Activated CD4-positive, alpha-beta T cell treated with anti-CD3 and anti-CD28 coated beads, Interleukin-2, amount 50 U/mL, for 48 hours (primary cell): ENCODE measurements at places on chromosomes 5 and 9.
A peak's percentile ranks its signal among the peaks of the same experiment; 100 is the strongest.

DNA sequence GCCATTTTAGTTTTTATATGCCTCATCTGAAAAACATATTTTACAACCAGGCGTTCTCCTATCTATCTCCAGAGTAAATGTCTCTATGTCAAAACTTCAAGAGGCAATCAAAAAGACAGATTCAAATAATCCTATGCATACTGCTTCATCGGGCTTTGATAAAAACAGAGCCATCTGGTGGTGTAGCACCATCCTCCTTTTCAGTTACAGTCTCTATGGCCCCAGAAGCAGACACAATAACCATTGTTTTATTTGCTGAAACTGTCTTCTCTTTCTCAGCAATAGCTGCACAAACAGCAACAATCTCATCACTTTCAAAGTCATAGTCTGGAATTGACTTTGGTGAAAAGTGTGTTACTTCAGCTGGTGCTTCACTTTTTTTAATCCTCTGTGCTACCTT is 36.3 kb downstream of the PTGER4 start:
- no peak for DNase-seq

- DNase-seq = no peak
Measured at GRCh38 chr9:16625811-16626210, 244.7 kb downstream of the BNC2 start.

DNA sequence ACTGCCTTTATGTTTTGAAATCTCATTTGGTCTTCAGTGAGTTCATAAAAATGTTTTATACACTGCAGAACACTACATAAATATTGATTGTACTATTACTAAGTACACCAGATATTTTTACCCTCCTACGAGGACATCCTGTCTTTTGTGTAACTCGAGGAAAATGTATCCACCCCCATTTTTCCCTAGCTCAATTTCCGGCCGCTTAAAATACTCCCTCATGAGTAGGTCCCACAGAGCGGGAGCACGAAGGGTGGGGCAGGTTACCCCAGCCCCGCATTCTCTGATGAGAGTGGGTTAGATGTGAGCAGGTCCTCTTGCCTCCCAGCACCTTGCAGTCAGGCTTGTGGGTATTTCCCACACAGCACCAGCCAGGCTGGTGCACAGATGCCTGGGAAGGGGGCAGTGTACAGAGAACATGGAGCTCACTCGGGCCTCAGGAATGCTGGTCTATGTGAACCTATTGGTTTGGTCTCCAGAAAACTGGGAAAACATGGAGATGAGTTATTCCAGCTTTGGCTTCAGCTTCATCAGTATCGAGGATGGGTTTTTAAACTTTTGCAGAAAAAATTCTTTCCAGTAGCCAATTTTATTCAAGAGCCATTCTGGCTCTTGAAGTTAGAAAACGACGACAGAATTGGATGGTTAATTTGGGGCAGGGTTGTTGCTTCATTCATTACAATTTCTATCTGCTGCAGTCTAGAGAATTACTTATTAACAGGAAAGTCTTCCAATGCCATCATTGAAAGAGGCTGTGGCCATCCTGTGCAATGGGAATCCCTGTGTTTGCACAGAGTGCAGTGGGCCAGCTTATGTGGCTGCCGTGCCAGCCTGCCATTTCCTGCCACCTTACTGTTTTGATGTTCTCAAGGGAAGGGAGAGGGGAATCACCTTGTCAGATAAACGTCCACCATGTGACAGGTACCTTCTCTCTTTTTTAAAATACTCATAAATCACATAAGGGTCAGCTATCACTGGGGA is 73.2 kb downstream of the WDR41 start:
- no peak for DNase-seq

GRCh38 chr5:77425420-77425819 is 66.7 kb downstream of the WDR41 start:
- DNase-seq = no peak

DNA sequence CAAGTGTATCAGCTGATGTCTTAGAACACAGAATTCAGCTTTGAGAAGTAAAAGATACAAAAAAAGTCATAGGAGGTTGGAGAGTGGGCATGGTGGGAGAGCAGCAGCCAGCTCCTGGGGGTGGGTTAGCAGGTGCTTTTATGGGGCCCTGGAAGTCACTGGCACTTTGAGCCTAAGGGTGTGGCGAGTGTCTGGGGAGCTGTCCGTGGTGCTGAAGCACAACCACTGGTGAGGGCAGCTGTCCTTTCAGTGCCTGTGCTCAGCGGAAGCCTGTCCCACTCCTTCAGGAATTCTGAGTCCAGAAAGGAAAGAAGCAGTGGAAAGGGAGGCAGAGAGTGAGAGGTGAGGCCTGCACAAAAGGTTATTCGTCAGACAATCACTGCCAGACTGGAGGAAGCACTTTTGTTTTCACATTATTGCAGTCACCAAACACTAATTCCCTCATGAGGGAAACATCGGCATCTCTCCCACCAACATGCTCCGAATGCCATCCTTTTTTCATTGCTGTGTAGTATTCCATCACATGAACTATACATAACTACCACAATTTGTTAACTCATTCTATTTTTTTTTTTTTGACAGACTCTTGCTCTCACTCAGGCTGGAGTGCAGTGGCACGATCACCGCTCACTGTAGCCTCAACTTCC is 59.4 kb upstream of the RAPGEF1 start:
- peak; percentile 70 for DNase-seq

- DNase-seq = no peak
Measured at GRCh38 chr5:851553-851952, 767 bp upstream of the ZDHHC11 start.

- DNase-seq = no peak
Measured at GRCh38 chr9:105065098-105066088, 137.4 kb upstream of the ABCA1 start.

GRCh38 chr9:33452828-33453271 is 5.5 kb upstream of the AQP3 start:
- DNase-seq = peak; percentile 76

- DNase-seq = no peak
Measured at GRCh38 chr5:157952374-157952685, 93.4 kb upstream of the CLINT1 start.

GRCh38 chr5:83554686-83555085 is 83.1 kb downstream of the VCAN start:
- no peak for DNase-seq

DNA sequence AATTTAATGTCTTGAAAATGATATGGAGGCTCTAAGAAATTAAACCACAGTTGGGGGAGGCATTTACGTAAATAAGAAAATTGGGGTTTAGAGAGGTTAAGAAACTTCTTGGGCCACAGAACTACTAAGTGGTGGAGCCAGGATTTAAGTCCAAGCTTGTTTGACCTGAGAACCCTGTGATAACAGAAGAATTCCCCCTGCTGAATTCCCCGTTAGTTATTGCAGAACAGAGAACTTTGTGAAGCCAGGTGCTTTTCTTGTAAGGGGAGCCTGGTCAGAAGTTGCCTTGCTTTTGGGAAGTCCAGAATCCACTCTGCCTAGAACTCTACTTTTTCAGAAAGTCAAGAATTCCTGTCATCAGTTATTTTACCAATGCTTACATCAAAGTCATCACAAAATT is 309.3 kb upstream of the SEMA6A start:
- DNase-seq = no peak

GRCh38 chr5:32646061-32646969 is 61.0 kb downstream of the SUB1 start:
- no peak for DNase-seq

- DNase-seq = no peak
Measured at GRCh38 chr9:15635752-15636151, 82.9 kb downstream of the CCDC171 start.

DNA sequence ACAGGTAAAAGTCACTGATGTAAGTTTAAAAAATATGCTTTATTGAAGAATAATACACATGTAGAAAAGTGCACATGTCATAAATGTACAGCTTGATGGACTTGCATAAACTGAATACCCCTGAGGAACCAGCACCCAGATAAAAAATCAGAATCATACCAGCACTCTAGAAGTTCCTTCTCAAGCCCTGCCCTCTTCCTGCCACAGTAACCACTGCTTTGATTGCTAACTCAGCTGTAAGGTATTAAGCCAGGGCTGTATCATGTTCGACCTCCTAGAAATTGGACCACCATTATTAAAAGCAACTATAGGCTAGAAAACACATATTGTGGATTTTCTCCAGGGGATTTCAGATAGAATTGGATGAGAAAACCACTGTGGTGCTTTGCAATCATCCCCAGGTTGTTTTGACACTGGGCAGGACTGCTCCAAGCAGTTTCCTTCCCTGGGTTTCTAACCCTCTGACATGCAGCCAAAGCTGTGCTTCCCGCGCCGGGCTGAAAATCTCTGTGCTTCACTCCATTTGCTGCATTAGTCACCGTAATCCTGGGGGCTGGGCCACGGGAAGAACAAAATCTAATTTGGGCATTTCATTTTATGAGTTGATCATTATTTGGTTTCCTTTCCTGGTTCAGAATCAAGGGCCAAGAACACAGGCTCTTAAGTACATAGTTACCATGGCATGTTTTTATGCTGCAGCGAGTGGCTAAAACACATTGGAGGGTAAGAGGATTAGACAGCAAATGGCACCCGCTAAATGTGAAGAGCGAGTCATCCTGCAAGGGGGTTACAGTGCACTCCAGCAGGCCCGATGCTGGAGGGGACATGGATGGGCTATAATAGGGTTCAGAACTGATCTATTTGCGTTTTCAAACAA is 139.4 kb upstream of the IL12B start:
- no peak for DNase-seq
